CD4-positive, alpha-beta memory T cell (primary cell): ENCODE measurements at places on chromosomes 4 and X.
A peak's percentile ranks its signal among the peaks of the same experiment; 100 is the strongest.

DNA sequence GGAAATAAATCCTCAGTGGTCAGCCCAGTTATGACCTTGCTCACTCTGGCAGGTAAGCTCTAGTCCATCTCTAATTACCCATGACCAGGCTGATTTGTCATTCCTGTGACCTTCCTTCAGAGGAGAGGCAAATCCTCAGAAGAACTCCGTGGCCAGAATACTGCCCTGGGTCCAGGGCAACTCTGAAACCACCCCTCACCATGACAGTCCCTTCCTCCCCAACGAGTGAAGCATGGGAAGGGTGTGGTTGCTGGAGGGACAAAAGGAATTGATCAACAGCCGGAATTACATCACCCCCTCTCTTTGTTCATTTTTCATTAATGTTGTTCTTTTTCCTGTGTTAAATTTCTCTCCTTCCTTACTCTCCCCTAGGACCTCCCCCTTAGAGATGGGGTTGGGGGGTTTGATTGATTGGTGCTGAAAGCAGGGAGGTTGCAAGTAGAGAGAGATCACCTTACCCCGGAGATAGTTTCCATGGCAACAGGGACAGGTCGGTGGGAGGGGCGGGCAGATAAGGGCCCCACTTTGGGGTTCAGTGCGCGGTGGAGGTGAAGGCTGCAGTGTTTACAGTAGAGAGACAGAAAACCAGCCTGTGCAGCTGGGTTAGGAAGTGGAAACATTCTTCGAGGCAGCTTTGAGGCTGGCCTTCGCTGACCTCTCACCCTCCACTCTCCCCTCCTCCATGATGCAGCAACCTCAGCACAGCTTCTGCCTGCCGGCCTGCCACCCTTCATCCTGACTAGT lies 647.4 kb downstream of the BCOR start:
- DNase-seq: peak; percentile 6

DNA sequence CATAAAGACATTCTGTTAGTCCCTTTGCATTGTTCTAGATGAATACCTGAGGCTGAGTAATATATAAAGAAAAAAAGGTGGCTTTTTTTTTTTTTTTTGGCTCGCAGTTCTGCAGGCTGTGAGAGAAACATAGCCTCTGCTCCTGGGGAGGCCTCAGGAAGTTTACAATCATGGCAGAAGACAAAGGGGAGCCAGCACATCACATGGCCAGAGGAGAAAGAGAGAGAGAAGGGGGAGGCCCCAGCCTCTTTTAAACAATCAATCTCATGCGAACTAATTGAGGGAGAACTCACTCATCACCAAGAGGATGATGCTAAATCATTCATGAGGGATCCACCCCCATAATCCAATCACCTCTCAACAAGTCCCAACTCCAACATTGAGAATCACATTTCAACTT lies 364.0 kb upstream of the EPHA5 start:
- DNase-seq: no peak

GRCh38 chr4:102541697-102542096 lies 40.5 kb downstream of the NFKB1 start:
- no peak for DNase-seq

- DNase-seq: no peak
Observed at GRCh38 chrX:71542411-71542810, 9.5 kb downstream of the OGT start.

- no peak for DNase-seq
Observed at GRCh38 chrX:67384403-67384802, 159.4 kb upstream of the AR start.

GRCh38 chr4:30754021-30754420 lies 33.9 kb downstream of the PCDH7 start:
- no peak for DNase-seq

DNA sequence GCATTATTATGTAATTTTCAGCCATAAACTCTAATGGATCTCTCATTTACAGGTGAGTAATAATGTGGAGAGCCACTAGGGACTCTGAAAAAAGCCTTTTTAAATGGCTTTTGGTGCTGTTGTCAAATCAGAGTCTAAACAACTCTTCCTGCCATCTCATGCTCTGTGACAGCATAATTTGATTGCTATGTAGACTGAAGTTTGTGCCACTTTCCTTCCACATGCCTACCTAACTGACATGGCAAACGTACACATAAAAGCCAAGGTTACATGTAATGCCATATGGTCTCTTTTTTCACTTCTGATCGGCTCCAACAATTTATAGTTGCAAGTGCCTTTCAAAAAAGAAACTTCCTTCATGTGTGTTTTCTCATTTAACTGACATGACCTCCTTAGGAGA lies 94.3 kb downstream of the SH2D1A start:
- no peak for DNase-seq
